NCI-H446 (cell line): ENCODE measurements at places on chromosomes 1 and 21.

DNA sequence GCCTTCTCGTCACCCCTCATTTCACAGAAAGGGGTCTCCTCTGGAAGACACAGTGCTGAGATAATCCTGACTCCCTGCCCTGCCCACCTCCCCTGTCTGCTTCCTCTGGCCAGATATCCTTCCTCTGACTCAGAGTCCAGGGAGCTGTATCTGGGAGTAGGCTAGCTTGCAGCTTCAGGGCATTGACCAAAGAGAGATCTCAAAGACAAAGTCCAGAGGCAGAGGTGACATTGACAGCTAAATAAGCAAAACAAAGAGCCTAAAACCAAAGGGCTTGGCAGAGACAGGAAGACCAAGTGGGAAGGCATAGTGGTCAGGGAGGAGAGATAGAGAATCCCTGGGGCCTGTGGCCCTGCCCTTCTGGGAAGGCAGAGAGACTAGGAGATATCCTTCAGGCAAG lies 64.9 kb downstream of the TNR start:
- DNase-seq = no peak

DNA sequence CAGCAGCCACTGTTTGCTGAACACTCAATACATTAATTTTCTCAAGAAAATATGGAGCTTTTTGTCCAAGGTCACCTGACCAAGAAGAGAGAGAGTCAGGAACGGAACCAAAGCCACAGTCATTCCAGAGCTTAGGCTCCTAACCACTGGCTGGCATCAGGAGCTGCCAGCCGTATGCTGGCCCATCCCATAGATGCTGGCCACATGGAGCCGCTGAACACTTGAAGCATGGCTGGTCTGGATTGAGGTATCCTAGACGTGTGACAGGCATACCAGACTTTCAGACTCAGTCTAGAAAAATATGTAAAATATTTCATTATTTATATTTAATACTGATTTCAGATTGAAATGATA lies 458.7 kb downstream of the MATN1 start:
- DNase-seq = no peak

GRCh38 chr1:209363112-209363511 lies 220.4 kb upstream of the CAMK1G start:
- DNase-seq = peak; percentile 93

DNA sequence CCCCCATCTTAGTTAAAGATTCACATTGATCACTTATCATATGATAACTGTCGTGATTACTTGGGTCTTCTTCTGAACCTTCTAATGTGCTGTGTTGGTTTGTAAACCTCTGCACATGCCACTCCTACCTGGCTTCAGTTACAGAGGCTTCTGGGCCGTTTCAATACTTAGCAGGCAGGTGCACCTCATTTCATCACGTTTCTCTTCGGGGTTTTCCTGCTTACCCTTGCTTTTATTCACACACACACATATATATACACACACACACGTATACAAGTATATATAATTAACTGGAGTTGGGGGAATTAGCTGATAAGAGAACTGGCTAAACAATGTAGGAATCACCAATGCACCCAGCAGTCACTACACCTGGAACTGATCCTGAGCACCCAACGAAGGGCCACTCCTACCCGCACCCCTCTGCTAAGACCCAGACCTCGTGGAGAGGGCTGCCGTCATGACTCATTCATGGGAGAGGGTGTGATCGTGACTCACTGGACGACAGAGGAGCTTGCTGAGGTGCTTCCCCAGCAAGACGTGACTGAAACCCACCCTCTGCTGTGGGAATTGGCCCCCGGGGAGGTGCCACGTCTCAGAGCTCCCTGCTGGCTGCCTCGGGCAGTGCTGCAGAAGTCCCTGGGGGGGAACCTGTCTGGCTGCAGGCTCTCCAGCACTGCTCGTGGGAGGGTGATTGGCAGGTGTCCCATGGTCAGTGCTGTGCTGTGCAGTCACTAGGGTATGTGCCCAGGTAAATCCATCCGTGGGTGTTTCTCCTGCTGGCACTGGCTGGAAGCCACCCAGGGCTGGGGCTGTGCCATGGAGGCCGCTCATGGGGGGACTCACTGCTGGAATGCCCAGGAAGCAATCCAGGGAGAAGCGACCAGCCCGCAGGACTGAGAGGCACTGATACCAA lies 166.6 kb downstream of the DYRK1A start:
- DNase-seq = no peak

DNA sequence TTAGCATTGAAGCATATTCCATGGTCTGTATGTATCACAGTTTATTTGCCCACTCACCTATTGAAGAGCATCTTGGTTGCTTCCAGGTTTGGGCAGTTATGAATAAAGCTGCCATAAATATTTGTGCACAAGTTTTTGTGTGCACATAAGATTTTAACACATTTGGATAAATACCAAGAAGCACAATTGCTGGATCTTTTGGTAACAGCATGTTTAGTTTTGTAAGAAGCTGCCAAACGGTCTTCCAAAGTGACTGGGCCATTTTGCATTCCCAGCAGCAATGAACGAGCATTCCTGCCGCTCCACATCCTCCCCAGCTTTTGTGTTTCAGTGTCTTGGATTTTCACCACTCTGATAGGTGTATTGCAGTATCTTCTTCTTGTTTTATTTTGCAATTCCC lies 62.7 kb downstream of the PDE9A start:
- DNase-seq = no peak

DNA sequence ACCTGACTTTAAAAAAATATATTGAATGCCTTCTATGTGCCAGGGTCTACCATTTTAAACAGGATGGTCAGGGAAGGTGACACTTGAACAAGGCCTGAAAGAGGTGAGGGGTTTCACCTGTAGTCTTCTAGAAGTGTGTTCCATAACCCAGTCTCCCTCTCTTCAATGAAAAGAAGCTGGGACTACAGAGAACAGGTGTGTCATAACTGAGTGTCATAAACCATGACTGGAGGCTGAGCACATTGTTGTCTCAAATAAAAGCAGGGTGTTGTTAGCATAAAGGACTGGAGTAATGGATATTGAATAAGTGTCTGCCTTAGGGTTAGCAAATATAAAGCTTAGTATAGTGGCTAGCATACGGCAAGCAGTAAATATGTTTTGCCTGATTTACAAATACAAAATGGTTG lies 65.4 kb downstream of the SYDE2 start:
- DNase-seq = no peak

DNA sequence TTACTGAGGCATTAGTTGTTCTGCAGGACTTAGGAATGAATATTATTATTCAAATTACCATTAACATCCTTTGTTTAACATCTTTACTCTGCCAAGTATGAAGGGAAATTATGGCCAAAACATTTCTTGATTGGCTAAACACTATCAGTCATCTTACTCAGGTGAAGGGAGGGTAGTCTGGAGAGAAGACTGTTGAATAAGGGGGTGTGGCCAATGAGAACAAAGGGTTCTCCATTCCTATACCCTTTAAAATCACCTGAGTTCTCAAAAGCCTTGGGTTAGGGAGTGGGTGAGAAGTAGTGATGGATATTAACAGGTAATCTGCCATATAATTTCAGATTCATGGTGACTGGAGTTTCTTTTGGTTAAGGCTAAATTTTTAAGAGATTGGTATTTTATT lies 19.3 kb downstream of the CRYZL1 start:
- DNase-seq = no peak

GRCh38 chr1:114468047-114468446 lies 43.0 kb downstream of the TRIM33 start:
- DNase-seq = no peak

GRCh38 chr1:204426035-204426436 lies 14.4 kb upstream of the PPP1R15B start:
- no peak for DNase-seq

DNA sequence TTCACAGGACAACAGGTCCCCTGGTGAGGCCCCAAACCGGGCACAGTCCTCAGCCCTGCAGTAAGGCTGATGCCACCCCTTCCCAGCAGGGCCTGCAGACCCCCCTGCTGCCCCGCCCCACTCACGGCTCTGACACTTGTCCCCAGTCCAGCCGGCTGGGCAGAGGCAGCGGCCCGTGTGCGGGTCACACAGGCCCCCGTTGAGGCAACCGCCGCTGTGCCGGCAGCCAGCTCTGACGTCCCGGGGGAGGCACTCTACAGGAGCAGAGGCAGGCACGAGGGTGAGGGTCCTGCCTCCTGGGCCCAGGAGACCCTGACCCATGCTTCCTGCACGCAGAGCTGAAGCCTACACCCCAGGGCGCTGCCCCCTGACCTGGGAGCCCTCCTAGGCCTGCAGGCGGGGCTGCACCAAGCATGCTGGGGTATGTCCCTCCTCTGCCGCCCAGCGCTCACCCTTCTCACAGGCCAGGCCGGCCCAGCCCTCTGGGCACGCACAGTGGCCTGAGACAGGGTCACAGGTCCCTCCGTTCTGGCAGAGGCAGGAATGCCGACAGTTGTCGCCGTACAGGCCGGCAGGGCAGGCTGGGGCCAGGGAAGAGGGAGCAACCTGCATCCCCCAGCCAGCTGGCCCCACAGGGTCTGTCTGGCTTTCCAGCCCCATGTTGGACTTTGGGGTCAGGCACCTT lies 43.9 kb downstream of the ARHGEF16 start:
- no peak for DNase-seq

DNA sequence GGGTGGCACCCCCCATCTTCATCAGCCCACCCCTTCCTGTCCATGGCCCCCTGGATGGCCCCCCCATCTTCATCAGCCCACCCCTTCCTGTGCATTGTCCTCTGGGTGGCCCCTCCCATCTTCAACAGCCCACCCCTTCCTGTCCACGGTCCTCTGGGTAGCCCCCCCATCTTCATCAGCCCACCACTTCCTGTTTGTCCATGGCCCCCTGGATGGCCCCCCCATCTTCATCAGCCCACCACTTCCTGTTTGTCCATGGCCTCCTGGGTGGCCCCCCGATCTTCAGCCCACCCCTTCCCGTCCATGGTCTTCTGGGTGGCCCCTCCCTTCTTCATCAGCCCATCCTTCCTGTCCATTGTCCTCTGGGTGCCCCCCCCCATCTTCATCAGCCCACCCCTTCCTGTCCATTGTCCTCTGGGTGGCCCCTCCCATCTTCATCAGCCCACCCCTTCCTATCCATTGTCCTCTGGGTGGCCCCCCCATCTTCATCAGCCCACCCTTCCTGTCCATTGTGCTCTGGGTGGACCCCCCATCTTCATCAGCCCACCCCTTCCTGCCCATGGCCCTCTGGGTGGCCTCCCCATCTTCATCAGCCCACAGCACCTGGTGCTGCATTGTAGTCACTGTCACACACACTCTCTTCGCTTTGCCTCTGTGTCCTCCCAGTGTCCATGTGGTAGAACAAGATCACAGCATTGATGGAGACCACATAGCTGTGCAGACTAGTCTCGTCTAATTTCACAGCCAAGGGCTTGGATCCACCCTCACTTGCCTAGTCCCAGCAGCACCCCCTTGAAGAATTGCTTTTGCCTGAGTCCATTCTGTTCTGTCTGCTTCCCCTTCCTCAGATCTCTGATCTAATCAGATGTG lies 95.9 kb downstream of the PCBP3 start:
- no peak for DNase-seq

DNA sequence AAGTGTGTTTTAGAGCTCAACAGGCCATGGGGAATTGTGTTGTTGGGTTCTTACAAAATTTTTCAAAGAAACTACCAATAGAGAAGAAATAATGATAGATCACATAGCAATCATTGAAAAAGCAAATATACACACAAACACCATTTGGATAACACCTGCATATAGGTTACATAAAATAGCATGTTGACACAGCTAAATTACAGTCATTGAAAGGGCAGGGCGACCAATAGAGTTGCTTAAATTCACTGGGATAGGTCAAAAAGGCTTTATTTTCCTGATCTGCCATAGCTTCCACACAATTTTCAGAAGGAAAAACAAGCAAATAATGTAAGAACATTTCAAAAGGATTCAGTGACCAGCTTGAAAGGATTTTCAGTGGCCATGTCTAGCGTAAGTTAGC lies 57.9 kb upstream of the FGGY start:
- DNase-seq = no peak

GRCh38 chr1:156150333-156151011 lies 2.9 kb upstream of the SEMA4A start:
- no peak for DNase-seq

GRCh38 chr1:204909109-204909508 lies 38.4 kb downstream of the NFASC start:
- no peak for DNase-seq

GRCh38 chr1:193102662-193103061 lies 2.6 kb downstream of the GLRX2 start:
- DNase-seq = no peak

DNA sequence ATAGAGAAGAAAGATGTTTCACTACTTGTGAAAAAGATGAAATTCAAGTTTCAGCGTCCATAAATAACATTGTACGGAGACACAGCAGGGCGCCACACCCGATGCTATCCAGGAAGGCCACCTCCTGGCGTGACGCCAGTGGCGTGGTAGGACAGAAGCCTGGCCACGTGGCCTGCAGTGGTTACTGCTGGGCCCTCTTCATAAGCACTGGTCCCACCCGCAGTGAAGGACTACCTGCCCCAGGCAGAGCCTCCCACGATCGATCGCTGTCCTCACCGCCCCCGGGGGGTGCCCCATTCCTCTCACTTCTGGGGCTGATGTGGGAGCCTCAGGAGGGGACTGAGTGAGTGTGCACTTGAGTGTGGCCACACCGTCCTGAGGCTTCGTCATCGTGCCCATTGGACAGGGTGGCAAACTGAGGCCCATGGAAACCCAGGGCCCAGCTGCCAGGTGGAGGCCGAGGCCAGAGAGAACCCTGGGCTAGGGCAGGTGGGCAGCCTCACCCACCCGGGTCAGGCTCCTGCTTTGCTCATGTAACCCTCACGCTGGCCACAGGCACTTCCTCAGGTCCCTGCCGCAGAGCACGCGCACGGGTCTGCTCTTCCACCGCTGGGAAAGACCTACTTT lies 11.7 kb upstream of the HES5 start:
- DNase-seq = no peak

GRCh38 chr1:247825362-247825761 lies 1.4 kb upstream of the OR14A16 start:
- DNase-seq = no peak

DNA sequence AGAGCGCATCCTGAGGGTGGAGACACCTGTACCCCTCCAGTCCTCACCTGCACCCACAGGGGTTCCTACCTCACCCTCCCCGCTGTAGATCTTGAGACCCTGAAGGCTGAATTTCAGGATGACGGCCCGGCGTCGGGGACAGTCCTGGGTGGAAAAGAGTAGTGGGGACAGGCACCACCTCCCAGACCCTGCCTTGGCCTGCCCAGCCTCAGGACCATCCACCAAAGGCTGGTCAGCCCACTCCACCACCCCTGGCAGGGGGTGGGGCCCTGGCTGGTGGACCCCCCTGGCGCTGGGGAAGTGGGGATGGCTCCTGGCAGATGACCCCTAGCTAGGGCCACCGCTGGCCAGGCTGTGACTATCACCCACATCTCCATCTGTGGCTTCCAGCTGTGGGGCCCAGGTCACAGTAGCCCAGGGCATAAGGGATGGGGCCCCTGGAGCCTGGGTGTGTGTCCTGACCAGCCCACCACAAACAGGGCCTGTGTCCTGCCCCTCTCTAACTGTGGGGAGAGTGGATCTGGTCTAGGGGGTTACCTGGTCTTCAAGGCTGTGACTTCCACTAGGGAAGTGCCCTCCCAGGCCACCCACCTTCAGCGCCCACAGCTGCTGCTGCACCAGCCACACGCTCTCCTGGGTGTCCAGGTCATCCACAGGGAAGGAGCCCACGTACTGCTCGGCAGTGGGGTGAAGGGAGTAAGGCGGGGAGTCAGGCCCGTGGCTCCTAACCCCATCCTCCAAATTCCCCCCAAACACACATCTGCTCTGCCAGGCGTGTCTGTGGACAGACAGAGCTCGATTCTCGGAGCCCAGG lies 5.4 kb downstream of the SH2D5 start:
- DNase-seq = no peak

- no peak for DNase-seq
Observed at GRCh38 chr1:70902211-70902610, 145.4 kb downstream of the PTGER3 start.
